ENCODE measurements at places on chromosomes 6 and 20. TPM values are rescaled to one million over a fixed set of nuclear protein-coding genes. Genes with fewer than 3 reads are reported as not detected.

DNA sequence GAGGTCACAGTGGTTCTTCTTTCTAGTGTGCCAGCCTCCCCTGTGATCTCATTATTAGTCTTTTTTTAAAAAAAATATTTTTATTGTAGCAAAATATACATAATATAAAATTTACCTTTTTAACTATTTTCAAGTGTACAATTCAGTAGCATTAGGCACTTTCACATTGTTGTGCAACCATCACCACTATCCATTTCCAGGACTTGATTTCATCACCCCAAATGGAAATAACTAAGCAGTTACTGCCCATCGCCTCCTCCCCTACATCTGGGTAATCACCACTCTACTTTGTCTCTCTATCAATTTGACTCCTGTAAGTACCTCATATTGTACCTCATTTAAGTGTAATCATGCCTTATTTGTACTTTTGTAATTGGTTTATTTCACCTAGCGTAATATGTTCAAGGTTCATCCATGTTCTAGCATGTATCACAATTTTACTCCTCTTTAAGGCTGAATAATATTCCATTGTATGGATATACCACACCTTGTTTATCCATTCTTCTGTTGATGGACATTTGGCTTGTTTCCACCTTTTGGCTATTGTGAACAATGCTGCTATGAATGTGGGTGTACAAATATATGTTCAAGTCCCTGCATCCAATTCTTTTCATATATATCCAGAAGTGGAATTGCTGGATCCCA lies 68.6 kb upstream of the FYN start:
- DNase-seq: no peak

DNA sequence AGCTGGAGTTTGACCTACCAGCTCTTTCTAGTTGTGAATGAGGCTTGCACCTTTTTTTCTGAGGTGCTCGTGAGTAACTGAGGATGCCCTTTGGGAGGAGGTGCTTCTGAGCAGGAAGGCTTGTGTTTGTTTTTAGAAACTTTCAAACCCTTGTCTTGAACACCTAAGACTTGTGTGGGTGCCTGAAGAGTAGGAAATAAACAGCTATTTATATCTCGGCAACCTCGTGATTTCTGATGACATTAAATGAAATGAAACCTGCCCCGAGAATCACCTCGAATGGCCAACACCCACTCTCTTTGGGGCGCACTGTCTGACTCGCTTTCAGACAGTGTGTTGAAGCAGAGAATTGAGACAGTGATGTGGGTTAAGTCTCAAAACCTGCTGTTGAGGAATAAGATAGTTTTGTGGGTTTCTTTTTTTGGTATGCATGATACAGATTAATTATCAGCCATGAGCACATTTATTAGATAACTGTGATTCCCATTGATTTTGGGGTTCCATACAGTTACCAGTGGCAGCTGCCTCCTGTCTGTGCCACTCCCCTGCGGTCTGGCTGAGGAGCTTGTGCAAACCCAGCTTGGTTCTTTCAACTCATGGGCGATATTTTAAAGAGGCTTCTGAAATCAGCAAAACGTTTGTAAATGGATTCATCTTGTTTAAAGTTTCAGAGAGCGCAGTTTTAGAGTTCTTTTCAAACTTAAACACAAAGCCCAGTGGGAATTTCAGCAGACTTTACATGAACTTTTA lies 8.4 kb downstream of the IRF4 start:
- DNase-seq: peak; percentile 23

GRCh38 chr6:81304466-81304865 lies 448.0 kb downstream of the TENT5A start:
- DNase-seq: no peak

- DNase-seq: no peak
Measured at GRCh38 chr6:131999545-132000146, 48.5 kb upstream of the CCN2 start.

GRCh38 chr6:126718600-126719327 lies 378.8 kb downstream of the CENPW start:
- DNase-seq: no peak

GRCh38 chr6:162679681-162680080 lies 47.9 kb downstream of the PRKN start:
- no peak for DNase-seq

DNA sequence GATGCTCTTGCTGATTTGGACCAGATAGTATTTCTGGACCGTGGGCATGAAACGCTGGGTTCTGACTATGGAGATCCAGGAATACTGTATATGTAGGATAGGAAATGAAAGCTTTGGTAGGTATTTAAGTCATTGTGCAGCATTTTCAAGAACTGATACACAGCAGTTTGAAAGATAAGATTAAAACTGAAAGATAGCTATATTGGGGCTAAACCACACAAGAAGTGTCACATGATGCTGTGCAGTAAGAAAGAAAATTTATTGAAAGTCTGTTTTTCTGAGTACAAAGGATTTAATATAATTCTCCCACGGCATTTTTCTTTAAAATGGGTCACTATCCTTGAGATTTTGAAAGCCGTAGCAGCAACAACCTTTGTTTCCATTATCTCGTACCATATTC lies 305 bp downstream of the IL17A start:
- DNase-seq: no peak

- DNase-seq: no peak
Measured at GRCh38 chr6:38982470-38982869, 66.1 kb upstream of the GLP1R start.

- DNase-seq: no peak
Measured at GRCh38 chr20:47143657-47144056, 212.8 kb downstream of the ZMYND8 start.

DNA sequence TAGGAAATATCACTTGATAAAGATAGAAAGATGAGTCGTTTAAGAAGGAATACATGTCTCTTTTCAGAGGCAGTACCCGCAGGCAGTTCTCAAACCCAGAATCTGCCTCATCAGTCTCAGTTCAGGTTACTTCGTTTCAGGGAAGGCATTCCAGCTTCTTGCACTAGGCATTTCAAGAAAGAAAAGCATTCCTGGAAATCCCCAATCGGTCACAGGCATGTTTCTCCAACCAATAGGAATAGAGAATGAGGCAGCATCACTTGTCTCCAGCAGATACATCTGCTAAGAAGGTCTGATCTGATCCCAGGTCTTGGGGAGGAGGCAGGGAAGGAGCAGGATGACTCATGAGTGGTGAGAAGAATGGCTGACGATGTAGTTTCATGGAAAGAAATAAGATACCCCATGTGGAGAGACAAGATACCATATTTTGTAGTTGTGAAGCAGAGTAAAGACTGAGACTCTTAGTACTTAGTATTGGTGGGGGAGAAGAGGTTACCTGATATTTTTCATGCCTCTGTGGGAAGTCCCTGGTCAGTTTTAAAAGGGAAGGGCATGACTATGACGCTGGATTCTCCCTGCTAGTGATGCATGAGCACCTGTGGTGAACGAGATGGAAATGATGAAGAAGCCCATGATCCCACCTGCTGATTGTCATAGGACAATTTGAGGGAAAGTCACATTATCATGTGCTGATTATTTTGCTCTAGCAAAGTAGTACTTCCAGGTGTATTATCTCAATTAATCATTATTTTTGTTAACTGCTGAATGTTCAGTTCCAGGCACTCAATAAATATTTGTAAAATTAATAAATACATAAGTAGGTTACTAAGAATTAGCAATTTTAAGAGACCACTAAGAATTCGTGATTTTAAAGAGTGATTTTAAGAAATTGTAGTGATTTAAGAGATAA lies 20.3 kb upstream of the HLA-DRB1 start:
- peak; percentile 64 for DNase-seq

The SLC24A3 gene
- total RNA-seq: 0.07 TPM

The SCAF8 gene
- total RNA-seq: 61.1 TPM

The NOTCH4 gene
- total RNA-seq: 0.89 TPM

The CBLN4 gene
- not detected for total RNA-seq

The LMBRD1 gene
- total RNA-seq: 37.7 TPM
